M059J (cell line): ENCODE measurements at places on chromosomes 11 and 22. TPM values are rescaled to one million over a fixed set of nuclear protein-coding genes. Genes with fewer than 3 reads are reported as not detected.

DNA sequence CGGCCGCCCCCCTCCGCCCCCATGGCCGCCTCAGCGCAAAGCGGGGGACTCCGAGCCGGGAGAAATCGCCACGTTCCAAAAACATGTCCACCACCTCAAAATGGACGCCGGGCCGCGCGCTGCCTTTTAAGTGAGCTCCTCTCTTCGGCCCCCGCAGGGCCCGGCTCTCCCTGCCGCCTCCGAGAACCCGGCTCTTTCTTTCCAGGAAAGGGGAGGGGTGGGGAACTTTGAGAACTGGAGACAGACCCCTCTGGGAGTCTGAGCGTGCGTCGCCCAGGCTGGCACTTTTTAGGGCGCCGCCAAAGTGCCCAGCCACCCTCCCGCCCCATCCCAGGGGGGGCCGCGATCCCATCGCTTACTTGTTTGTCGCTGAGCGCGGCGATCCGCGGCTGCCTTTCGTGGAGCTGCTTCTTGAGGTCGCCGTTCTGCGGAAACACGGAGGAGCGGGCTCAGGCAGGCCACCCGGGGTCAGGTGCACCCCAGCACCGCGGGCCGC lies 1.6 kb downstream of the PHF21B start:
- peak; percentile 6 for DNase-seq

DNA sequence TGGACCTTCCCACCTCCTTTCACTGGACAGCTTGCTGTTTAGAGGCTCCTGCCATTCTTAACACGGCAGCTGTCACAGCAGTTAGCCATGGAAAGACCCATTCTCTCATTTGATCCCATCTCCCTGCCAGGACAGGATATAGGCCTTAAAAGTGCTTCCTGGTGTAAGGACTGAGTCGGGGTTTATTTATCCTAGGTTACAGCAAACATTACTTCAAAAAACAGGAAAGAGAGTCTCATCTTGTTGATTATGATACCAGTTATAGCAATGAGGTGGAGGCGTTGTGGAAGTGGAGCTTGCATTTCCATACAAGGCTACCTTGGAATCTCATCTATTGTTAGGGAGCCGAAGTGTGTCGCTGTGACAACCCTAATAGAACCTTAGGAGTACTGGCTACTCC lies 17.4 kb upstream of the ETS1 start:
- DNase-seq = no peak

- peak; percentile 24 for DNase-seq
Measured at GRCh38 chr22:23533328-23533762, 46.7 kb downstream of the IGLL1 start.

DNA sequence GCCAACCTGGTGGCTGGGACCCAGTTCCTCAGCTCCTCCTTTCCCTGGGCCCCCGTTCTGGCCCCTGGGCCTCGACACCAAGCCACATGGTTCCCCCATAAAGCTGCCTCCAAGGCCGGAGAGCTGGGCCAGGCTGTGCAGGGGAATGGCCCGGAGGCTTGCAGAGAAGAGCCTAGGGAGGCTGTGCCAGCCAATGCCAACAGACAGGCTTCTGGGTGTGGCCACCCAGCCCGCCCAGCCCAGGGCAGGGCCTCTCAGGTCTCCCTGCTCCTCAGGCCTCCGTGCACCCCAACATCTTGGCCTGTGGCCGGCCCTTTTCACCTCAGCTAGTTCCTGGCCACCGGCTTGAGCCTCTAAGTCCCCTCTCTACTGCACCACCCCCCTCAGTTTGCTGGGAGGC lies 17.4 kb upstream of the FLRT1 start:
- DNase-seq = no peak

- DNase-seq = no peak
Measured at GRCh38 chr11:27166130-27166529, 125.5 kb downstream of the BBOX1 start.

Gene MICAL2
- 120 and 173 TPM in 2 replicates for total RNA-seq

Gene GVQW3
- total RNA-seq = 1.4 and 3.0 TPM in 2 replicates

Gene JRKL
- 6.9 and 7.9 TPM in 2 replicates for total RNA-seq
